ENCODE measurements at places on chromosomes 7 and 10.

DNA sequence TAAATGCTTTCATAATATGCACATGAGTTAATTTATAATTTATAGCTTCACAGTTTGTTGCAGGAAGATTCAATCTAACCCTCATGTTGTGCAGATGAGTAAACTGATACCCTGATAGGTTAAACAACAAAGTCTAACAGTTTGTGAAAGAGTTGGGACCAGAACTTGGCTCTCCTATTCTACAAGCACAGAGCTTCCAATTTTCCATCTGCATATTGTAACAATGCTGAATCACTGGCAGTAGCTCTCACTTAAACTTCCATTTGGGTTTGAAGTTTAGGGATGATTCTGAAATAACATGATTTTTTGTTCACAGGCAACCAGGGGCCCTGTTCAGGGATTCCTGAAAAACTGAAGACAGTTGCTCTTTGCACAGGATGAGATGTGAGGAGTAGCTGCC lies 179.3 kb downstream of the XPNPEP1 start:
- no peak for DNase-seq

DNA sequence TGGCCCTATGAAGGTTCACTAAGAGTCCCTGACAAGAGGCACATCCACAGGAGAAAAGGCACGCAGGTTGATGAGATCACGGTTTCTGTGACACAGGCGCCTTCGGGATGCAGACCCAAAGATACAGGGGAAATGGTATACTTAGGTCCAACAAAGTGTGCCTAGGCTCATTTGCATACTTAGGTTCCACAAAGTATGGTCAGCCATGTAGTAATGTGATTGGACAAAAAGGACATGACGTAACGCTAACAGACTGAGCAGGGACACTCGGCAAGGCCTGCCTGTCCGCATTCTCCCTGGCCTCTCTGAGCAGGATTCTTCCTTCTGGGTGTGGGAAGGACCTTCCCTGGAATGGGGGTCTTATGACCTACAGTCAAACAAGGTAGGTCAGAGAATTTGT lies 190.6 kb downstream of the CELF2 start:
- no peak for DNase-seq

GRCh38 chr7:17168416-17168815 lies 130.0 kb upstream of the AHR start:
- no peak for DNase-seq

- no peak for DNase-seq
These were observed 233.3 kb upstream of the PTPRZ1 start for GRCh38 chr7:121639705-121640104.

DNA sequence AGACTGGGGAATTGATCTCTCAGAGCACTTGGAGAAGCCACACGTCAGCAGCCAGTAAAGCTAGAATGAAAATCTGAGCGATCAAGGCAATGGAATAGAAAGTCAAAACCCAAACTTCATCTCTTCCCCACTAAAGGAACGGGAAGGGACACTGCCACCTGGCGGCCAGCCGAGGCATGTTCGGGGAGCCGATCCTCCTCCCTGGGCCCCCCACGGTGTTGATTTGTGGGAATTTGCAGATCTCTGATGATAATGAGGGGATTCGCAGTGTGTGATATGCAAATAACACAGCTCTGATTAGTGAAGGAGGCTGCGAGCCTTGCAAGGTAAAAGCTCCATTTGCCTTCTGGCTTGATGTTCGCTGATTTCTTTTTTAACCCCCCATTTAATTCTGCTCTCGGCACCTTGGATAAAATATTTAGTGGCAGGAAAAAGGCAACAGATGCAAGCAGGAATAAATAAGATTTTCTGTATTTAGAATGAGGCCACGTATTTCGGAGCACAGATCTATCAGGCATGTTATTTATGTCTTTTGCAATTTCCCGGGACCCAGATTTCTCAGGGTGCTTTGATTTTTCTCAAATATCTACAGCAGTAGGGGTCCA lies 258.6 kb downstream of the PAXIP1 start:
- no peak for DNase-seq

GRCh38 chr10:126917375-126917774 lies 12.1 kb downstream of the DOCK1 start:
- no peak for DNase-seq

GRCh38 chr10:46250481-46250880 lies 36.3 kb upstream of the ANTXRL start:
- no peak for DNase-seq

GRCh38 chr7:44391171-44391570 lies 65.8 kb upstream of the CAMK2B start:
- DNase-seq, result no peak

GRCh38 chr7:57218196-57218716 lies 86.0 kb upstream of the ZNF479 start:
- no peak for DNase-seq

DNA sequence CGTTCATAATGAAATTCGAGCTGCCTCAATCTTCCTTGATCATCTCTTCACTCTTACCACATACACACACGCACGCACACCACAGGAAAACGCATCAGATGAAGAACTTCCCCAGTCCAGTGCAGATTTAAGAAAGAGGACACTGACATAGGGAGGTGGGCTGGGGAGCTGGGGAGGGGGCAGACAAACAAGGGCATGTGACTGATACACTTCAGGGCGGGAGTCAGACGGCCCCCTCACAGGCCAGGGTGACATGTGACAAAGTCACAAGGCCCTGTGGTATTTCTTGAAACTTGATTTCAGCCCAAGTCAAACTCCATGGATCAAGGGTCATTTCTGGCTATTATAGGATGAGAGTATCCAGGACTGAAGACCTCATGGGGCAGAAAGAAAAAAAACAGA lies 82.6 kb downstream of the KCNMA1 start:
- no peak for DNase-seq

DNA sequence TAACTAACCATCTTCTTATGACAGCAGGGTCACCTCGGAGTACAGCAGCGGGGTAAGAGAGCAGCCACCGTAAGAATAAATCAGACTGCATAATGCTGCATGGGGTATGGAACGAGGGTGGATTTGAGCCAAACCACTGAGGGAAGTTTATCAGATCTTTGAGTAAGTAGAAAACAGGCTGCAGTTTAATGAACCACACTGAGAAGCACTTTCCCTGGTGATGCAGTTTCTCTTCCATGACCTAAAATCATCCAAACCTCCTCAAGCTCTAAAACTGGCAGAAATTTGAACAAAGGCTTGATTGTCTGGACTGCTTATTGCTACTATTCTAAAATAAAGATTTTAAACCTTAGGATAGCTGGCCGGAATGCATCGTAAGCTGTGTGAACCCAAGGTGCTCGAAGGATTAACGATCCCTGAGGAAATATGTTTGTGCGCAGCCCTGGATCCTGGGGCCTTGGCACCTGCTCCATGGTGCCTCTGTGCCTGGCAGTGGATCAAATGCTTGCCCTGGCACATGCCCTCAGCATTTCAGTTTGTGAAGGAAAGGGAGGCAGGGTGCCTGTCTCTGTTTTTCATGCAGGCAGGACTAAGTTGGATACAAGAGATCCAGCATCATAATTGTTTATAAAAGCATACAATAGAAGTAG lies 322.7 kb downstream of the LHFPL3 start:
- DNase-seq, result no peak

DNA sequence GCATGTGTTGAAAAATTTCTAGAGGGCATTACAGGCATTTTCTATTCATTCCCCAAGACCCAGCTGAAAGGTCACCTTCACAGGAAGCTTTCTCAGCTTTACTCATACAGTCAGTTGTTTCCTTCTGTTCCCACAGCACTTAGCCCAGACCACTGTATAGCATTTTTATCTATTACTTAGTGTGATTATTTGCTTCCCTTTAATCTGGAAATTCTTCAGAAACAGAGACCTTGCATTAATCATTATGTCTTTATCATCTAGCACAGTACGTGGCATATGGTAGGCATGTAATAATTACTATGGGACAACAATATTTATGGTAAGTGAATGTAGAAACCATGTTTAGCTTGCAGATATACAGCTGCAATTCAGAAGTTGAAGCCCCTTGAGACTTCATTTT lies 38.2 kb upstream of the CDK6 start:
- DNase-seq, result no peak

DNA sequence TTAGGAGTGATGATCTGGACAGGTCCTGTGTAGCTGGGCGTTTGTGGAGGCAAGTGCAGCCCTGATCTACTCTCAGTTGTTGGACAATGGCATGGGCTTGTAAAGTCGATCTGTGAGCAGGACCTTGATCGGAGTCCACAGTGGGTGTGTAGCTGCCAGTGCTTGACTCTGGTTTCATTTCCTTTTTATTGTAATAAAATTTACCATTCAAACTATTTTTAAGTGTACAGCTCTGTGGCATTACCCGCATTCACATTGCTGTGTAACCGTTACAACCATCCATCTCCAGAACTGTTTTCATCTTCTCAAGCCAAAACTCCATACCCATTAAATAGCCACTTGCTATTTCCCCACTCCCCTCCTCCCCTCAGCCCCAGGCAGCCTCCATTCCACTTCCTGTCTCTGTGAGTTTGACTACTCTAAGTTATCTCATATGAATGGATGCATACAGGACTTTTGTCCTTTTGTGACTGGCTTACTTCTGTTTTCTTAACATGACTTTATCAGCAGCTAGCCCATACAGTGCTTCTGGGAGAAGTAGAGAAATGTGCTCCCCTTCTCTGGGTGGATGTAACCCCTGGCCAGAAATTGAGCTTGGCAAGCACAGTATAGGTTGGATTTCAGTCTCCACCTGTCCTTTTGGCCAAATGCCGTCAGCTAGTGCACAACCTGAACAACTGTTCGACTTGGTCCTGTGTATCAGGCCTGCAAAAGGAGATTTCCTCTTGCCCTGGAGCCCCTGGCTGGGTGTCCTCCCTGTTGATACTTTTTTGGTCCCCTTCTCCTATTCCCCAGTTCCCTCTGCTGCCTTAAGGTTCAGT lies 180.0 kb downstream of the LRMDA start:
- DNase-seq, result no peak

DNA sequence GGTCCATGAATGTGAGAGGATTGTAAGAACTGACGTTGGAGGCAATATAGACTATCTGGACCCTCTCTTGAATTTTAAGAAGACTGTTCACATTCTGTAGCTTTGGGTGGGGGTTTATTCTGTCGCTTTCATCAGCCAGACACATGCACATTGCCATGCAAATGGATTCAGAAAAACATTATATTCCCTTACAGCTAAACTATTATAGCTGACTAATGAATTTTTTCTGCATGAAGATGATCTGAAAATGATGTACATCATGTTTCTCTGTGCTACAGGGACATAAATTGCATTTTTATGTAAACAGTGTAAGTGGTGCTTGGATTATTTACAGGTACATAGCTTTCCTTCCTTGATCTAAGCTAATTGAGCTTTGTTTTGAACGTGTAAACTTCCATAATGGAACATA lies 1.5 kb downstream of the MET start:
- no peak for DNase-seq

- no peak for DNase-seq
These were observed 326.7 kb downstream of the PTEN start for GRCh38 chr10:88190123-88190522.

- no peak for DNase-seq
These were observed 580 bp upstream of the ASB10 start for GRCh38 chr7:151187409-151188251.

- DNase-seq, result peak; percentile 13
These were observed 2.5 kb upstream of the TMEM178B start for GRCh38 chr7:141071260-141071854.

DNA sequence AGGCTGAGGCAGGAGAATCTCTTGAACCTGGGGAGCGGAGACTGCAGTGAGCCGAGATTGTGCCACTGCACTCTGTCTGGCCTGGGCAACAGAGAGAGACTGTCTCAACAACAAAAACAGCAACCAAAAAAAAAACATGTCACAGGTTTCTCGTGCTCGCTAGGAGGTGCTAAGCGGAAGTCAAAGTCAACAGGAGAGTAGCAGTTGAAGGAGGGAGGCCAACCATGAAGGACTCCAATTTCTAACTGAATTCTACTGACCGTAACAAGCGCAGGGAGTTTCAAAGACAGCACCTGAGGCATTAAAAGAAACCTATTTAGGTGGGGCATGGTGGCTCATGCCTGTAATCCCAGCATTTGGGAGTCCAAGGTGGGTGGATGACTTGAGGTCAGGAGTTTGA lies 19.4 kb downstream of the KIN start:
- no peak for DNase-seq

DNA sequence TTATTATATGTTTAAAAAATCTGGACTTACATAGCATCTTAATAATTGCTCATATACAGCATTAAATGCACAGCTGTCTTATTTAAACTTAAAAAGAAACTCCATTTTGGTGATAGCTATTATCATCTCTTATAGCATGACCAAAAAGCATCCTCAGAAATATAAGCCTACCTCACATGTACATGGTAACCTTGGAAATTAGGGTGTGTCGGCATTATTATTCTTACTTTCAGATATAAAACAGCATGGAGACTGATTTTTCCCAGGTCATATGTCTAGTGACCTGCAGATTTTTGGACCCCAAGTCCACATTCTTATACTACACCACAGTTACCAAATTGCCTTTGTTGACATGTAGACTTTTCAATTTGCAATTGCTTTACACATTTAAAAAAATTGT lies 29.1 kb upstream of the ITGB1 start:
- no peak for DNase-seq

GRCh38 chr7:30910411-30911073 lies 1.1 kb upstream of the AQP1 start:
- no peak for DNase-seq

GRCh38 chr7:121938429-121938996 lies 65.6 kb downstream of the PTPRZ1 start:
- no peak for DNase-seq

DNA sequence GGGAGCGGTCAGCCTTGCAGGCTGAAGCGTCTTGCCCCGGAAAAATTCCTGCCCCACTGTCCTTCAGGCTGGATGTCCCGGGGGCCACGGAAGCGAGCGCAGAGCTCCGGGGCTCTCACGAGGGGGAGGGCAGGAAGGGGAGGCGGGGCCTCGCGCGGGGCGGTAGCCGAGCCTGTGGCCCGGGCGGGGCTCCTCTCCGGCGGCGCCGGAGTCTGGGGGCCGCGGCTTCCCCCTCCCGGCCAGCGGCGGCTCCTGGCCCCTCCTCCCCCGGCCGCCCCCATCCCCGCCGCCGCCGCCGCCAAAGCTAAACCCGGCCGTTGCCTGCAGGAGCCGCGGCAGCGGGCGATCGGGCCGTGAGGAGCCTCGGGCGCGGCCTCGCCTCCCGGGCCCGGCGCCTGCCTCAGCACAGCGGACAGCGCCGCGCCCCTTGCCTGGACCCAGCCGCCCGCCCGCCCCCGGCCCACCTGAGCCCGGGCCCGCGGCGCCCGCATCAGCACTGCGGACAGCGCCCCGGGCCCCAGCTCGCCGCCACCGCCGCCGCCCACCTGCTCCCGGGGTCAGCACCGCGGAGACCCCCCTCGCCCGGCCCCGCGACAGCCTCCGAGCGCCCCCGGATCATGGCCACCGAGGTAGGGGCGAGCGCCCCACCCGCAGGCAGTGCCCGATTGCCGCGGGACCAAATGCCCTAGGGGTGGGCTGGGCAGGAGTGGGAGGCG lies at the start of gene GOLGA7B:
Gene GOLGA7B, plus strand, starts transcription at position 157 of the 716 bp plus-strand sequence. Its CDS starts 461 bp downstream, at position 618.
- DNase-seq, result peak; percentile 36

GRCh38 chr7:128876586-128876977 lies 13.9 kb downstream of the ATP6V1F start:
- DNase-seq, result no peak

DNA sequence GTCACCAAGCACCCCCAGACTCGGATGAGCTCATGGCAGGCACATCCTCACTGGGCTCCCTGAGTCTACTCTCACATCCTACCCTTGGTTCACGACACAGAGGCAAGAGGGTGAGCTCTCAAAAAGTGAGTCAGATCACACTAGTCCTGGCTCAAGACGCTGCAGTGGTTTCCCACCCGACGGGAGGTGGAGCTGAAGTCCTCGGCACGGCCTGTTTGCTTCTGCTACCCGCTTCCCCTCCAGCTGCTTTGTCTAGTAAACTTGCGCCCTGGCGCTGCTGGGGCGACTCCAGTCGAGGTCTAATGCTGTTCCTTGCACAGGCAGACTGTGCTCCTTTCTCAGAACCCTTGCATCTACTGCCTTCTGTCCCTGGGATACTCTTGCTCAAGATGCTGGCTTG lies 13.5 kb upstream of the SFMBT2 start:
- no peak for DNase-seq

Measured in stimulated activated CD4-positive, alpha-beta T cell treated with anti-CD3 and anti-CD28 coated beads, Interleukin-15, amount 100 ng/mL, for 1 hour (primary cell).